Endothelial cell (in vitro differentiated cells): ENCODE measurements at places on chromosomes 16 and 17. TPM values are rescaled to one million over a fixed set of nuclear protein-coding genes. Genes with fewer than 3 reads are reported as not detected.

- DNase-seq = no peak
Measured at GRCh38 chr16:7315813-7316212, 16.8 kb upstream of the RBFOX1 start.

DNA sequence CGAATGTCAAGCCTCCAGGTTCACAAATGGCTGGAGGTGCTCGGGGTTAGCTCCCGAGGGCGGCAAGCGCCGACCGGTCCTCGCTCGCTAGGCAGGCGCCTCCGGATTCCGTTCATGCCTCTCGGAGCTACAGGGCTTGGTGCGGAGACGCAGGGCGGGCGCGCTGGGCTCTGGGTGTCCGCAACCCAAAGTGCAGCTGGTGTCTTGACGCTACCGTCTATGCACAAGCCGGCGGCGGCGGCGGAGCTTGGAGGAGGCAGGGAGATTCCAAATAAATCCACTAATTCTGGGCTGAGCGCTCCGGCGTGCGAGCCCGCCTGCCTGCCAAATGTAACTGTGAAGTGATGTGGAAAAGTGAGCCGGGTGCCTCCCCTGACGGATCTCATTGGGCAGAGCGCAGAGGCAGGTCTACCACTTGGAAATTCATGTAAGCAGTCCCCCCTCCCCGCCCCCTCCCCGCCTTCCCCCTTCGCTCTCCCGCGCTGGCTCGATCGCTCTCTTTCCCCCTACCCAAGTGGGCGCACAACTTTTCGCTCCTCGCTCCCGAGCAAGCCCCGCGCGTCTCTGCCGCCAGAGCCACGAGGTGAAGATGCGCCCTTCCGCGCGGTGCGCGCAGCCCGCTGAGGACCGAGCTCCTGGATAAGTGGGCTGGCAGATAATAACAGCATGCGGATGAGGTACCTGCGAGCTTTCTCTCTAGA, at the start of gene CDH8:
Gene CDH8, minus strand, starts transcription at position 338 of the 701 bp plus-strand sequence. CDS start 15,035 bp downstream, outside the sequence.
- peak; percentile 56 for DNase-seq

- no peak for DNase-seq
Measured at GRCh38 chr16:77469634-77470033, 34.8 kb upstream of the ADAMTS18 start.

CLDN7 gene
- 65.7 TPM for total RNA-seq
